Mesothelial cell of epicardium (in vitro differentiated cells): ENCODE measurements at places on chromosomes 1 and 21.

GRCh38 chr1:7616076-7616832 lies 154.8 kb upstream of the VAMP3 start:
- peak; percentile 81 for DNase-seq

GRCh38 chr21:40618191-40618973 lies 228.6 kb downstream of the DSCAM start:
- DNase-seq: no peak

GRCh38 chr21:21200939-21201615 lies 202.9 kb downstream of the NCAM2 start:
- no peak for DNase-seq

DNA sequence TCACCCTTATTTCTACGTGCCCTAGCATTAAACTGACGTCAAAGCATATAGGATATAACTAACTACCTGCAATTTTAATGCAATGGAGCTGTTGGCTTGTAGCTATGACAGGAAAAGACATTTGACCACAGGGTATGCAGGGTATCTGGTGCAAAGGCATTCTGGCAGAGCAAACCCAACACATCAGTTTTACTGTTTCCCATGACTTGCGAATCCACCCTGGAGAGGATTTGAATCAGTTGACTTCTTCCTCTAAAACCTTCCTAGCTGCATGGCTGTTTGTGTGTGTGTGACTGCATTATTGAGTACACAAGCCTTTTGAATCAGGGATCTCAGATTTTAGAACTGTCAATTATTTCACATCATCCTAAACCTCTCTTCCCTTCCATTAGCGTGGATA lies 41.7 kb upstream of the SYT14 start:
- DNase-seq: no peak

DNA sequence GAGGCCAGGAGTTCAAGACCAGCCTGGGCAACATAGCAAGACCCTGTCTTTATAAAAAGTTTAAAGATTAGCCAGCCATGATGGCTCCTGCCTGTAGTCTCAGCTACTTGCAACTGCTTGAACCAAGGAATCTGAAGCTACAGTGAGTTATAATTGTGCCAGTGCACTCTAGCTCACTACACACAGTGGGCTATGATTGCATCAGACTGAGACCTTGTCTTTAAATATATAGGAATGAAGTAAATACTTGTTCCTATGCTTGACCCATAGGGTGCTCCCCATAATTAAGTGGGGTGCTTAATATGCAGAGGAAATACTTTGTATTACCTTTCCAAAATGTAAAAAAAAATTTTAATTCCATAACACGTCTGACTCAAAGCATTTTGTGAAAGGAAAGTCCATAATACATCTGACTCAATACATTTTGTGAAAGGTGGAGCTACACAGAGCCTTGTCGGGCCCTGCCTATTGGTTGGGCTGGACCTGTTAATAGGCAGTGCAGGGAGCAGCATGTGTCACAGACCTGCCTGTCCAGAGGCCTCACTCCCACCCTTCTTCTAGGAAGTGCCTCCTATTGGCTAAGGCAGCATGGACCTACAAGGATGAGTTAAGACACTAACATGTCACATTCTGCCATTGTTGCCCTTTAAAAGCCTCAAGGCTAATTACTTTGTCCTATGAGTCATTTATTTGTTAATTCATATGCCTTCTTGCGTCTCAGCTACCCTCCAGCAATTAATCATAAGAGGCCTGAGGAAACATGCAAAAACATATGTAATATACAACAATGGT lies 33.6 kb downstream of the CD58 start:
- DNase-seq: no peak

DNA sequence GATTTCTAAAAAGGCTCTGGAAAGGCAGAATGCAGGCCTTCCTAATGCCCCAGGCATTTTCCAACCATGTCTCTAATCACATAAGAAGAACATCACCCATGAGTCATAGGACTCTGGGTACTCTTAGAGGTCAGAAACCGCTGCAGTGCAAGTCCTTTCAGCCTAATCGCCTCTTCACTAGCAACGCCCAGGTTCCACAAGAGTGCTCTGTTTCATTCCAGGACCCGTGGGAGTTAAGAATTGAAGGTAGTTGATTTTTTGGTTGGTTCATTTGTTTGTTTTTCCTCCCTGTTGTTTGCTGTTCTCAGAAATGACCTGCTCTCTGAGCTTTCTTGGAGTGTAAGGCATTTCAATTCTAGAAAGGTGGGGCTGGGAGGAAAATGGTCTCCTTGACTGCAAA lies 123.2 kb downstream of the NR5A2 start:
- no peak for DNase-seq

DNA sequence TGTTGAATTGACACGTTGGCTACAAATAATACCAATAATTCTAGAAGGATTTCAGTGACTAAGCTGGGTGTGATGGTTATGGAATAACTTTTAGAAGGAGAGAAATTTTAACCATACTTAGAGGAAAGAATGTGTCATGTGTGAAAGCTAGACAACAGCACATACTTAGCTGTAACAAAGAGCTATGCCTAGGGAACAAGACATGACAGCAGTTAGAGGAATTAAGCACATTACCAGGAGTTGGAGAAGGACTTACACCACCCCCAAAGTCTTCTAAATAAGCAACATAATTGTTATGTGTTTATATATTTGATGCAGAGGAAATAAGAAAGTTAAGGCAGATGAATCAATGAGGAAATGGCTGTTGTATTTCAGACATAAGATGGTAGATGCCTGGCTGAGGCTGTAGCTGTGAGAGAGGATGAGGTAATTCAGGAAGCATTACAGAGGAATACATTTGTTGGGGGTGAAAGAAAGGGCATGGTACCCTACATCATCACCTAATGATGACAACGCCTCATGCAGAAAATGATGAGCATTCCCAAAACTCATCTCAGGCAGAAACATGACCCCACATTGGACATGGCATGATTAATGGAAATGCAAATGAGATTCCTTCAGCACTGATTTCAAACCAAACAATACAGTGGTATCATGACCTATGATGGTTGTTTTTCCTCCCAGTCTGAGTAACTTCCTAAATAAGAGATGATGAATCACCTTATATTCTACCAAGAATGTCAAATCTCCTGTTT lies 211.5 kb downstream of the LHX8 start:
- DNase-seq: no peak
